ENCODE measurements at places on chromosomes 3 and 15.
A peak's percentile ranks its signal among the peaks of the same experiment; 100 is the strongest.

- no peak for DNase-seq
Measured at GRCh38 chr3:12300137-12300536, 11.3 kb downstream of the PPARG start.

GRCh38 chr3:171192176-171192854 is 165.8 kb upstream of the SLC2A2 start:
- no peak for DNase-seq

GRCh38 chr3:66482018-66482404 is 18.8 kb downstream of the LRIG1 start:
- no peak for DNase-seq

DNA sequence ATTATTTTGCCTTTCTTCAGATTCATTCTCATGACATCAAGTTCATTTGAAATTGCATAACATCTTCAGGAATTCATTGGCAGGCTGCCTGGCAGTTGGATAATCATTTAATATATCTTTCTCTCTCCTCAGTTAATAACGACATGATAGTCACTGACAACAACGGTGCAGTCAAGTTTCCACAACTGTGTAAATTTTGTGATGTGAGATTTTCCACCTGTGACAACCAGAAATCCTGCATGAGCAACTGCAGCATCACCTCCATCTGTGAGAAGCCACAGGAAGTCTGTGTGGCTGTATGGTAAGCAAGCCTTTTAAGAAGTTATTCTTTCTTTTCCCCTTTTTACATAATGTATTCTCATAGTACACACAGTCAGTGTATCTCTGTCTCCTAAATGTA is 38.2 kb downstream of the TGFBR2 start:
- DNase-seq, result peak; percentile 75

DNA sequence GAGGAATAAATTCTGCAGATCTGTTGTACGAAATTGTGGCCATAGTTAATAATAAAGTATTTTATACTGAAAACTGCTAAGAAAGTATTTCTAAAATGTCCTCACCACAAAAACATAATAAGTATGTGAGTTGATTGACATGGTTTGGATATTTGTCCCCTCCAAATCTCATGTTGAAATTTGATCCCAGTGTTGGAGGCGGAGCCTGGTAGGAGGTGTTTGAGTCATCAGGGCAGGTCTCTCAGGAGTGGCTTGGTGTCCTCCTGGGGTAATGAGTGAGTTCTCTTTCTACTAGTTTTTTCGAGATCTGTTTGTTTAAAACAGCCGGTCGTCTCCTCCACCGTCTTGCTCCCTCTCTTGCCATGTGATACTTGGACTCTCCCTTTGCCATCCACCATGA is 424.1 kb upstream of the KCNMB2 start:
- no peak for DNase-seq

GRCh38 chr3:150215616-150216015 is 192.5 kb upstream of the TSC22D2 start:
- DNase-seq, result no peak

- no peak for DNase-seq
Measured at GRCh38 chr3:14899993-14900618, 47.3 kb upstream of the NR2C2 start.
